ENCODE measurements at places on chromosomes 3 and 15.

GRCh38 chr15:31456354-31457060 lies 129.9 kb downstream of the KLF13 start:
- no peaks in the 10 kb centered on the region for H3K36me3 ChIP-seq
- H3K27me3 ChIP-seq, result no peaks in the 10 kb centered on the region
- H3K27ac ChIP-seq, result no peak overlapping the region
- no peak overlapping the region for H3K4me3 ChIP-seq
- DNase-seq, result no peak

GRCh38 chr3:194998417-194998816 lies 272.5 kb downstream of the XXYLT1 start:
- H3K27me3 ChIP-seq, result no peaks in the 10 kb centered on the region
- DNase-seq, result no peak
- H3K27ac ChIP-seq, result no peak overlapping the region

- no peak overlapping the region for H3K4me3 ChIP-seq
- peaks cover 3% of the 10 kb centered on the region for H3K36me3 ChIP-seq
- peaks cover 32% of the 10 kb centered on the region for H3K4me1 ChIP-seq
- H3K27me3 ChIP-seq, result no peaks in the 10 kb centered on the region
- DNase-seq, result peak; percentile 35
- H3K27ac ChIP-seq, result peak overlapping the region; percentile 64
Observed at GRCh38 chr3:159884661-159885402, 103.8 kb upstream of the IL12A start.

DNA sequence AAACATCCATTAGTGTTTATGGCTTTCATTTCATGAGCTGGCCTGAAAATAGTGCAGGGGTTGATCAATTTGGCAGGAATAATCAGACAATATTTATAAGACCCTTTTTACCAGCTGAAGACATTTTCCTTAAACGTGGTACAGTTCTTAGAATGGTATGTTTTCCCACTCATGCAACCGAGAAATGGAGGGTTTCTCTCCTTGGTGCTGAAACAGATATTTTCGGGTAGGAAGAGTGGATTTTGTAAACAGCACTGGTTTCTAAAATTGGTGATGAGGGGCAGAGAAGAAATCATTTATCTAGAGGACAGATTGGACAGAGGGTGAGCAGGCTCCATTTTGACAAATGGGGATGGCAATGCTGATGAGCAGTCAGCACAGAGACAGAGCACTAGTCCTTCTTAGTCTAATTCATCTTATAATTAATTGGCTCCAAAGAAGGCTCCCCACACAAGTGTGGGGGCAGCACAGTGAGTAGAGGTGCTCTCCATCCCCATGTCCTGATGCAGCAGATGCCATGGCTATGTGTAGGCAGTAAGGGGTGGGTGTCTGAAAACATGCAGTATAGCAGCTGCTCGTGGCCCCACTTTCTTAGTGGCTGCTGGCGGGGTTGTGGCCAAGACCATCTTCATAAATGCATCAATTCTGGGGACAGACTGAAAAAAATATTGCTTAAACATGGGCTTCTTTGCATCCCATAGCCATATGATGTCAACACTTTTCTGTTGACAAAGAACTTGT lies 18.1 kb upstream of the SLC7A14 start:
- no peaks in the 10 kb centered on the region for H3K4me1 ChIP-seq
- no peak overlapping the region for H3K27ac ChIP-seq
- H3K27me3 ChIP-seq, result no peaks in the 10 kb centered on the region
- H3K4me3 ChIP-seq, result no peak overlapping the region
- H3K36me3 ChIP-seq, result no peaks in the 10 kb centered on the region

- no peaks in the 10 kb centered on the region for H3K27me3 ChIP-seq
- no peaks in the 10 kb centered on the region for H3K36me3 ChIP-seq
- H3K4me1 ChIP-seq, result peaks cover 11% of the 10 kb centered on the region
- DNase-seq, result peak; percentile 19
Observed at GRCh38 chr3:139774560-139775302, 97.0 kb upstream of the NMNAT3 start.

DNA sequence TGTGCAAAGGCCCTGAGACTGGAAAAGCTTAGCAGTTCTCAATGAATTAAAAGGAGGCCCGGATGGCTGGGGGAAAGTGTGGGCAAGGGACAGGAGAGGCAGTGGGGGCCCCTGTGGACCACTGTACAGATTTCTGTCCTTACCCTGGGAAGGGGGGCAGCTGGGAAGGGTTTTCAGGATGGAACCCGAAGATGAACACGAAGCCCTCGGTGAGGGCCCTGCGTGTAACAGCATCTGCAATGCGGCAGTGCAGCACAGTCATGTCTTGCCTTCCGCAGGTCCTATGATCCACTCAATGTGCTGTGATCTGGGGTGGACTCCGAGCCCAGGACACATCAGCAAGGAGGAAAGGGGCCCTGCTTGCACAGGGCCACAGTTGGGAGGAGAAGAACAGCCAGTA lies 7.9 kb upstream of the ATP2B2 start:
- no peaks in the 10 kb centered on the region for H3K27me3 ChIP-seq
- no peaks in the 10 kb centered on the region for H3K36me3 ChIP-seq
- no peak overlapping the region for H3K27ac ChIP-seq
